ENCODE measurements at places on chromosomes 3 and 15.

DNA sequence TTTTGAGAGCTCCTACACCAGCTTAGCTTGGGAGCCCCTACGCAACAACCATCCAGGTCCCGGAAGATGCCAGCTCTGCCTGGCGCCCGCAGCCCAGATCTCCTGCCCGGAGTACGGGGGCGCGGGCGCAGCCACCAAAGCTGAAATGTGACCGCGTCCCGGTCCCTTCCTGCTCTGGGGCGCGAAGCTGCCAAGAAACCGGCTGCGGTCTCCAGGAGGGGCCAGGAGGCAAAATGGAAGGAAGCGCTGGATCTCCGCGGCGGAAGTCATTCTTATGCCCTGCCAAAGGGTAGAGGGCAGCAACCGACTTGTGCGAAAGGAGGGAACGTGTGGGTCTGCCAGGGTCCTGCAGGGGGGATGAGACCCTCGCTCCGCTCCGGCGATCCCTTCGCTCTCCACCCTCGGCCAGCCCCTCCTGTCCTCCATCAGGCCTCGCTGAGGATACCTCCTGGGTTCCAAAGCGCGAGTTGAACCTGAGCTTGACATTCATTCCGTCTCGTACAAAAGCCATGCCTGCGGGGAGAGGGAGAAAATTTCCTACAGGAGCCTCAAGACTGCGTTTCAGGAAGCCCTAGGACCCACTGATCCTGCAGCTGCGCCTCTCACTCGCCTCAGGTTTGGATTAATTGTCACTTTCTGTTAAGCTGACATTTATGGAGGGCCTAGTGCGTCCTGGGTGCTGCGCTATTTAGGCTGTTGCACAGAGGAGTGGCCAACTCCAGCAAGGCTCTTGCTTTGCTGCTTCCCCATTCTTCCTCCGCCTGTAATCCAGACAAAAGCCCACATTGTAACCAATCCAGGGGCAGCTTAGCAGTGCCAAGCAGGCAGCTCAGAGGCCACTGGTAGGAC lies 98.3 kb upstream of the VGLL3 start:
- DNase-seq = no peak

- peak; percentile 42 for DNase-seq
Measured at GRCh38 chr15:50051811-50052419, 67.1 kb downstream of the ATP8B4 start.

DNA sequence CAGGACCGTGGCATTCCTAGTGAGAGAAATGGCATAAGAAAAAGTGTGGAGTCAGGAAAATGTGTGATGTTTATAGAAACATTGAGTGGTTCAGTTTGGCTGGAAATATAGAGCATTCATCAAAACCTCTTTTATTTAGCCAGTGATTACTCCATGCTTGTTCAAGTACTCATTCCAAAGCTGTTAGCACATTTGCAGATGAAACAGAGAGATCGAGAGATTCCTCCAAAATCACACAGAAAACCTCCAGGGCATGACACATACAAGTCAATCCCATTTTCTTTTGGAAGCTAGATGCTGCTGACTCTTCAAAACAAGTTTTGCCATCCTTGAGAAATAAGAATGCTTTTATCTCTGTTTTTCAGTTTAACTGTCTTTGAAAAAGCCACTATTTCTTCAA lies 11.5 kb upstream of the MB21D2 start:
- no peak for DNase-seq

- no peak for DNase-seq
Measured at GRCh38 chr3:111776827-111777483, 82.1 kb upstream of the PHLDB2 start.

DNA sequence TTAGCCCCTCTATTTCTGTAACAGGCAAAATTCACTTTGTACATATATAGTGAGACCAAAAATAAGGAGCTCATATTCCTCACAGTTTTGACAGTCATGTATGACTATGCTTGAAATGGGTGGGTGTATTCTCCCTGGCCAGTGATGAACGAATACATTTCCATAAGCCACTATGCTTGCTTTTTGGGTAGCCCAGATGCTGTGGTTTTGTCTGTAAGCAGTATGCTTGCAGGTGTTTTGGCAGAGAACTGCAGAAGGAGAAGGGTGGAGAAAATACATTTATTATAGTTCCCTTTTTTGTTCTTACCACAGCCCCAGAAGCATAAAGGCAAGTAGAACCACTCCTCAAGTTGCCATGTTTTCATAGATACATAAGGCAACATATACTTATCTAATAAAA lies 131.2 kb downstream of the RBMS3 start:
- DNase-seq = no peak

DNA sequence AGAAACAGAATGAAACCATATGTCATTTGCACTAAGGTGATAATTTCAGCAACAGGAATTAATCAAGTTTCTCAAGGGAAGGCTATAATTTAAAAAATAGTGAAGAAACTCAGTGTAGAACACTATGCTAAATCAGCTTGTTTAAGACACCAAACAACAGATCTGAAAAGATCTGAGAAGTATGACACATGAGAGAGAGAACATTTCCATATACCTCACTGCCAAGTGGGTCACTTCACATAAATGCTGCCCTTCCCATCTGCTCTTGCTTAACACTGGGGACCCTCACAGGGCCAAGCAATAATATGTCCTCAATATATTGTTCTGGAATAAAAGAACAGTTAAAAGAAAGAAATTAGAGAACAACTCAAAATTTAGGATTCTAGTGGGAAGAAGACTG lies 45.6 kb upstream of the CHMP2B start:
- DNase-seq = no peak

GRCh38 chr3:141083836-141084649 lies 32.9 kb downstream of the SPSB4 start:
- no peak for DNase-seq

- DNase-seq = no peak
Measured at GRCh38 chr3:55174747-55175146, 246.9 kb upstream of the LRTM1 start.

DNA sequence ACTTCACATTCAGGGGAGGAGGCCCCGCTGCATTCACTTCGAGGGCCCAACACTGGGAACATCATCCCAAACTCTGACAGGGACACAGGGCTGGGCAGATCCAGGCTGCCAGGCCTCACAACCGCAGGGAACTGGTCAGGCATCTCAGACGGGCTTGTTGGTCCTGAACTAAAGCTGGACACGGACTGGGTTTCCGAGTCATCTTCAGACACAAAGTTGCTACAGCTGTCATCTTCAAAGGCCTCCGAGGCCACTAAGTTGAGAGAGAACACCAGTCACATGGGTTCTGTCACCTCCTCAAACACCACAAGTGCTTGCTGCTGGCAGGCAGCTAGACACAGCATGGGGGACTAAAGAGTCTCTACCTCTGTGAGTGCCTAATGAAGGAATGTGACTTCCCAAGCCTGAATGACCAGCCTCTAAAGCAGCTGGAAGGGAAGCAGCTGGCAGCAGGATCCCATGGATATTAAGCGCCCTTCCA lies 50.9 kb downstream of the CAPN7 start:
- no peak for DNase-seq

DNA sequence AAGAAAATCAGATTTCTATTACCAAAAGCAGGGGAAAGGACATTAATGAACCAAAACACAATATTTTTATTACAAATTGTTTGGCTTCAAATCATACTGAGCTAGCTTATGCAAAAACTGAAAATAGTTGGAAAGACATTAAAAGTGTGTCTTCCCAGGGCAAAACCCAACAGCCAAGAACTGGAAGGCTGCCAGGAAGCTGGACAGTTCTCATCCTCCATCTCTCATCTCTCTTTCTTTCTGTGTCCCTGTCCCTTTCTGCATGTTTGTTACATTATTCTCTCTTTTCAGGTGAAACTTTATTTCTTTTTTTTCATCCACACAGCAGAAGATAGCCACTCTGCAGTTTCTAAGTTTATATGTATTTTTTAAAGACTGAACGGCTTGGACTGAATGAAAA lies 41.1 kb upstream of the SNTN start:
- DNase-seq = no peak

DNA sequence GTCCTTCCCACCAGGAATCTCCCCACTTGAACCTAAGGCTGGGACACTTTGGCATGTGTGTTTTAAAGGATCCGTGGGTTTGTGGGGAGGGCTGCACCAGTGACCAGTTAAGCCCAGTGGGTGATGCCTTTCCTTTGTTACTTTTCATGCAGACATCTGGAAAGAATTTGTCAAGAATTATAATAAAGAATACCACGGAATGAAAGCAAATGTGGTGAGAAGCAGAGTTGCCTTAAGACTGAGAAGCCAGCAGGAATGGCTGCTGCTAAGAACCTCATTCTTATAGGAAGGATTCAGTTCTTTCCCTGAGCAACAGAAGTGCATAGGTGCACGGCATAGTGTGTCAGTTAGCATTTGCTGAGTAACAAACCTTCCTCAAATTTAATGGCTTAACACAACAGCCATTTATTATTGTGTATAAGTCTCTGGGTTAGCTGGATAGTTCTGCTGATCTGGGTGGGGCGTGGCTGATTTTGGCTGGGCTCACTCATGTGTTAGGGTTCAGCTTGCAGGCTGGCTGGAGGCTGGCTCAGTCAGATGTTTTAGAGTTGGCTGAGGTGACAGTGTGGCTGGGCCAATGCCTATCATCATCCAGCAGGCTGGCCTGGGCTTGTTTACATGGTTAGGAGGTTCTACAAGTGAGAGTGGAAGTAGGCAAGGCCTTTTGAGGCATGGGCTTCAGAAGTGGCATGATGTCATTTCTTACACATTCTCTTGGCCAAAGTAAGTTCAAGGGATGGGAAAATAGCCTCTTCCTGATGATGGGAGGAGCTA lies 262.7 kb upstream of the CTDSPL start:
- no peak for DNase-seq

GRCh38 chr3:128814519-128815317 lies 64.7 kb upstream of the ACAD9 start:
- DNase-seq = no peak

DNA sequence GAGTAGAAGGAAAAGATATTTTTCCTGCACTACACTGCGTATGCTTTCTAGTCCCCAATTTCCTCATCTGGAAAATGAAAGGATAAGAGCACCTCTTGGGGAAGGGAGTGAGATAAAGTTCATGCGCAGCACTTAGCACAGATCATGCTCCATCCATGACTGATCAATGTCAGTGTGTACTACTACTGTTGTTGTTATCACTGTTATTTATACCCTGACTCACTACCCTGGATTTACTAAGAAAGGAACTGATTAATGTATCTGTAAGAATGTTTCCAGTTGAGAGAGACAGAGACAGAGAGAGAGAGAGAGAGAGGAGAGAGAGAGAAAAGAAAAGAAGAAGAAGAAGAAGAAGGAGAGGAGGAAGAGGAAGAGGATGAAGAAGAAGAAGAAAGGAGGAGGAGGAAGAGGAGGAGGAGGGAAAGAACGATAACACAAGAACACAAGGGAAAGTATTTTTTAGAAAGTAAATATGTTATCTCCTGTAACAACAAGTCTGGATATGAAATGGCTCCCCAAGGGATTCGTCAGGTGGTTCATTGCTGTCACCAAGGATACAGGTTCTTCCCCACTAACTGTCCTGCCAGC lies 212.2 kb upstream of the PROK2 start:
- no peak for DNase-seq

- no peak for DNase-seq
Measured at GRCh38 chr3:63966871-63967270, 54.7 kb upstream of the SCAANT1 start.

DNA sequence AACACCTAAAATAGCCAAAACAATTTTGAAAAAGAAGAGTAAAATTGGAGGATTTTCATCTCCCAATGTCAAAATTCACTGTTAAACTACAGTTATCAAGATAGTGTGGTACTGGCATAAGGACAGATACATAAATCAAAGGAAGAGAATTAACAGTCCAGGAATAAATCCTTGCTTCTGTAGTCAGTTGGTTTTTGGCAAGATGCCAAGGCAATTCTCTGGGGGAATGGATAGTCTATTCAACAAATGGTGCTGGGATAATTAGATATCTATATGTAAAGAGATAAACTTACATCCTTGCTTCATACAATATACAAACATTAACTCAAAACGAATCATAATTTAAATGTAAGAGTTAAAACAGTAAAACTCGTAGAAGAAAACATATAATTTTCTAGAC lies 57.9 kb upstream of the SELENOK start:
- peak; percentile 8 for DNase-seq

GRCh38 chr15:52466134-52466701 lies 62.5 kb downstream of the MYO5A start:
- no peak for DNase-seq

- DNase-seq = no peak
Measured at GRCh38 chr3:21991061-21991460, 240.1 kb upstream of the ZNF385D start.

GRCh38 chr15:97446138-97446537 lies 514.4 kb upstream of the ARRDC4 start:
- DNase-seq = no peak

- no peak for DNase-seq
Measured at GRCh38 chr3:152251916-152252315, 16.8 kb upstream of the MBNL1 start.

DNA sequence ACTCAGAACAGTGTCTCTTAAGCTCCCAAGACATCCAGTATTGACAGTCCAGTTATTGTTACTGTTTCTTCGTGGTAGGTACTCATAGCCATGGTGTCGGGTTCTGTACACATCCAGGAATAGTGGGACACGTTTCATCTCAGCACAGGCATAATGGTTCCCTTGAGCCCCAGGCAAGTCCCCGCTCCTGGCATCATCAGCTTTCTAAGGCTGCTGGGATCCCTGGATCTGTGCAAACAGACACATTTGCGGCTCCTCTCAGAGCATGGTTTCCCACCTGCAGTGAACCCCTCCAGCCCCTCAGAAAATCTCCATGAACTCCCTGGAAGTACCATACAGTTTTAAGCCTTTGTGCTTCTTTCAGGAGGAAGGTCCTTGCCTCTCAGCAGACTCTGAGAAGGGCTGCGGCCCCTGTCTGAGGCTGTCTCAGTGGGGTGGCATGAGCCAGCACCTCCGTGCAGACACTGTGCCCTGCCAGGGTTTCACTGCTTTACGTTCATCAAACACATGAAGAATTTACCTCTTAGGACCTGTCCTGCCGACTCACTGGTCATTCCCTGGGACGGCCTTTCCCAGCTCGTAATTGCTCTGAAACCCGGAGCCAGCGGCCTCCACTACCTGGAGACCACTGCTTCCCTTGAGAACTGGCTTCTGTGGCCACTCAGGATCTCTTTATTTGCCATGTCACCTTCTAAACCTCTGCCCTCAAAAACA lies 124.9 kb downstream of the LRRK1 start:
- no peak for DNase-seq

- DNase-seq = no peak
Measured at GRCh38 chr3:24460974-24461373, 33.7 kb downstream of the THRB start.

GRCh38 chr3:45480871-45481270 lies 92.5 kb downstream of the LARS2 start:
- DNase-seq = no peak

- DNase-seq = no peak
Measured at GRCh38 chr15:71669688-71670087, 140.7 kb upstream of the NR2E3 start.

GRCh38 chr3:58897646-58898045 lies 152.2 kb downstream of the CFAP20DC start:
- DNase-seq = no peak

GRCh38 chr3:197222937-197223370 lies 75.5 kb downstream of the DLG1 start:
- no peak for DNase-seq

Data from NCI-H1694 treated with DMSO at 0.1 percent for 48 hours (cell line).